ENCODE measurements at places on chromosomes 1 and 21. TPM values are rescaled to one million over a fixed set of nuclear protein-coding genes. Genes with fewer than 3 reads are reported as not detected.

- no peak for DNase-seq
Observed at GRCh38 chr1:18200136-18200717, 92.6 kb downstream of the IGSF21 start.

GRCh38 chr1:8562881-8563865 is 245.3 kb downstream of the SLC45A1 start:
- DNase-seq = no peak

DNA sequence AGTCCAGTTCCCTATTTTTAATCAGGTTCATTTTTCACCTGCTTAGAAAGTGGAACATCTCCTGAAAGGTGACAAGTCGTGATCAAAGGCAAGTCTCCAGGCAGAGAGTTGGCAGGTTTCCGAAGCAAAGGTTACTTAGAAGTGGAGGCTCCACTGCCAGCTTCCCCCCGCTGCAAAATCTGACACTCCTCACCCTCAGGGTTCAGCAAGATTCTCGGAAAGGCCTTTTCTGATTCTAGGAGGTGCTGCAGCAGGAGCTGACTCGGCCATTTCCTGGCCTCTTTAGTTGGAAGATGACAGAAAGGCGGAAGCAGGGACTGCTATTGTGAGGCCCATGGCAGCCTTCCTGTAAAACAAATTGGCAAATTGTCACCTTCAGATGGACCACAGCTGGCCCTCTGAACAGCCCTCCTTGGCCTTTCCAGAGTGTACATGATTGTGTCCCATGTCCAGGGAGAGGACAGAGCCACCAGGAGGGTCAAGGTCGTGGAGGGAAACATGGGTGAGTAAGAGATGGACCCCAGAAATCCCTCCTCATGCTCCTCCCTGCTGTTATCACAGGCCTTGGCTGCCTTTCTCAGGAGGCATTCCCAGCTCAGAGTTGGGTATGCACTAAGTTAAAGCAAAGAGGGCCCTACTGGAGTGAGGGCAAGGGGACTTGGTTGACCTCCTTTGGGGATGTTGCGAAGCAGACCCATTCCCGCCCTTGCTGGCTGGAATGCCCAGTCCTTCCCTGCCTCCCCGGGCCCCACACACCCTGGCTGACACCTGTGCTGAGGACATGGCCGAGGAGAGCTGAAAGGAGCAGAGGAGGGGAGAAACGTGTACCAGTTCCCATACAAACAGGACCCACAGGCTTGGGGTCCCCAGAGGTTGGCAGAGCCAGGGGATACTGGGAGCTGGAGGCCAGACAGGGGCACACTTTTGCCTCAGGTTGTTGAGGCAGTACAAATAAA is 115.5 kb upstream of the IRF2BP2 start:
- peak; percentile 73 for DNase-seq

GRCh38 chr1:87872189-87872588 is 543.5 kb downstream of the LMO4 start:
- no peak for DNase-seq

DNA sequence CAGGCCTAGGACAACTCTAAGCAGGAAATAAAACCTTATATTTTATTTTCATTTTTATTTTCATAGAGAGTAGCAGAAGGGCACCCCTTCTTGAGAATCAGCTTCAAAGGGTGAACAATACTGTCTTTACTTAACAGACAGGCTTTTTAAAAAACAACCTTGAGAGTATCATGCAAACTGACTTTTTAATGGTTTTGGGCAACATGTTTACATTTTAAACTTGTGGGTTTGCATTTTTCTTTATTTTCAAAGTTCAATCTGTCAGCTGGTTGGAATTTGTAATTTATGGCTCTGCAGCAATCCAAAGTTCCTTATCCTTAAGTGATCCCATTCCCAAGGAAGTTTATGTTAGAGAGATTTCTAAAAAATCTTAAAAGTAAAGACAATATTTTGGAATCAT is 392.3 kb upstream of the ADAMTS5 start:
- DNase-seq = no peak

DNA sequence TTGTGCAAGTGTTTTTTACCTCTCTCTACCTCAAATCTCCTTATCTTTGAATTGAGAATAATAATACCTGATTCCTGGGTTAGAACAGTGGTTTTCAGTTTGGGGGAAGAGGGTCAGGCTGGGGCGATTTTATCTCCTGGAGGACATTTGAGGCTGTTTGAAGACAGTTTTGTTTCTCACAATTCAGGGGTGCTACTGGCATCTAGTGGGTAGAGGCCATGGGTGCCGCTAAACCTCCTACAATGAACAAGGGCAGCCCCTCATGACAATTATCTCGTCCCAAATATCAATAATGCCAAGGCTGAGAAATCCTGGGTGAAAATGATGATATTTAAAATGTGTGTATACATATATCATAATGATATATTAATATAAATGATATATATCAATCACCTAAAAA is 139.1 kb upstream of the USH2A start:
- no peak for DNase-seq

DNA sequence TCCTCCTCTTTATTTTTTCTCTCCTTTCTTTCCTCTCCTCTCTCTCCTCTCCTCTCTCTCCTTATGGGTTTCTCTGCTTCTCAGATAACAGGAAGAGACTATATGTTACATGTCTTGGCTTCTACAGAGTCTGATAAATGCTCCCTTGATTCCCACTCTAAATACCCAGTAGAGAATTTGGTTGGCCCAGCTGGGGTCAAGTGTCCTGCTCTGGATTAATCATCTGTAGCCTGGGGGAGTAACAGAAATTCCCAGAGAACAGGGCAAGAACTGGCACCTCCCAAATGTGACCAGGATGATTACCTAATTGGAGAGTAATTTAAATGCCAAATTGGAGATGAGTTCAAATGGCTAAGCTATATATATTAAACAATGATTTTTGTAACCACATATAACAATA is 146.1 kb upstream of the LMO4 start:
- no peak for DNase-seq

DNA sequence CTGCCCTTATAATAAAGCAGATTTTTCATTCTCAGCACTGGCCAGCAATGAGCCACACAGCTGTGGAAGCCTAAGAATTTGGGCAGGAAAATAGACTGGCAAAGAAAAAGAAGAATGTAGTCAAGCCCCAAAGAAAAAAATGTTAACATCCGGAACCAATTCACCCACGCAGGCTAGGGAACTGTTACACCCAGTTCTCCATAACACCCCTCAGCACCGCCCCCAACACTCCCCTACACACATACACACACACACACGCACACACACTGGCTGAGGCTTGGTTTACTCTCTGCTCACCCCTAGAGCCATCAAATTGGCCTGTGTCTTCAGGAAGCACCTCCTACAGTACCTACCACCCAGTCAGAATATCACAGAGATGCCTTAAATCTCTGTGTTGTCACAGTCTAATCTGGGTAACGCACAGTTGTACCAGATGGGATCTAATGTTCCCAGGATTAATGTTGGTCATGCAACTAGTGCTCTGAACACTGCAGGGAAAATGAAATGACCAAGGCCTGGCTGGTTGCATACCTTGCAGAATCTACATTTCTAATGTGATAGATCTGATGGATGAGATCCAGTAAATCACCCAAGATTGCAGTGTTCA is 14.5 kb downstream of the TBX15 start:
- DNase-seq = no peak

- no peak for DNase-seq
Observed at GRCh38 chr21:34621434-34622350, 6.8 kb upstream of the RCAN1 start.

DNA sequence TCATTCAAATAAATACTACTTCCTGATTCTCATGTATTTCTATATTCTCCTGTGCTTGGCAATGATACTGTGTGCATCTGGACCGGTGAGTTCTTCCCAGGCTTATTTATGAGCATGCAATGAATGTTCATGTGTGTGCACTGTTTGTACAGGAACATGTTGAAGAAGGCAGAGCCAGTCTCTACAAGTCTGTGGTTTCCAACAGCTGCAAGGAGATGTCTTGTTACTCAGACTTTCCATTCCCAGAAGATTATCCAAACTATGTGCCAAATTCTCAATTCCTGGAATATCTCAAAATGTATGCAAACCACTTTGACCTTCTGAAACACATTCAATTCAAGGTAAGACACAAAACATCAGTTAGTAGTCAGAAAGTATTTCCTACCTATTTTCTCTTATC is 19.1 kb downstream of the FMO1 start:
- no peak for DNase-seq

- no peak for DNase-seq
Observed at GRCh38 chr1:170674986-170675385, 11.1 kb downstream of the PRRX1 start.

- no peak for DNase-seq
Observed at GRCh38 chr1:110056776-110057175, 13.7 kb downstream of the ALX3 start.

DNA sequence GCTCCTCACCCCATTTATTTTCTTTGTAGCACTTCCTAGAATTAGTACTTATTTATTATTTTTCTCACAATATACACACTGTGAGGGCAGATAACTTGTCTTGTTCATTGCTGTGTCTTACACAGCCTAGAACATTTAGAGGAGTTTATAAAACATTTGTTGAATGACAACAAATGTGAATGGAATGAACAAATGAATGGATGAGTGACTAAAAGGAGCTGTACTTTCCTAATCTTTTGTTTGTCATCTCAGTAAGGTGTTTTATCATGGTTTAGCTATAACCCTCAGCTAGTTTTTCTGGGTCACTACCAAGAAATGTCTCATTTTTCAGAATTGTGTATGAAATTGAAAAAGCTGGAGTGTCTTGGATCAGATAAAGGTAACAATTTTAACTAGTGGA is 239.3 kb upstream of the KCNK2 start:
- no peak for DNase-seq

DNA sequence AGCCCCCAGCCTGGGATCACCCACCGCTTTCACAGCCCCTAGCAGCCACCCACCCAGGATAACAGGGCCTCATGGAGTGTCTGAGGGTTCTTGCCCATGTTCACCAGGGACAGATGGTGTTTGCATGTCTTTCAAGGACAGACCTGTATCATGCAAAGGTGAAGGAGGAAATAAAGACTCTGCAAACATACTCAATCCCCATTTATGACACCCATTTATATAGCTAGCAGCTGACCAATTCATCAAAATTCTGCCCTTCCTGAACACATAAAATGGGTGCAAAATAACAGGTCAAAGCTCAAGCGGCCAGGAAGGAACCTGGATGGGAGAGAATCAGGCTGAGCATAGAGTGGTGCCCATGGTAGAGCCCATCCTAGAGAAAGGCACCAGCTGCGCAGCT is 32.8 kb upstream of the LYPD8 start:
- DNase-seq = no peak

- no peak for DNase-seq
Observed at GRCh38 chr1:117271959-117272358, 61.2 kb upstream of the VTCN1 start.

DNA sequence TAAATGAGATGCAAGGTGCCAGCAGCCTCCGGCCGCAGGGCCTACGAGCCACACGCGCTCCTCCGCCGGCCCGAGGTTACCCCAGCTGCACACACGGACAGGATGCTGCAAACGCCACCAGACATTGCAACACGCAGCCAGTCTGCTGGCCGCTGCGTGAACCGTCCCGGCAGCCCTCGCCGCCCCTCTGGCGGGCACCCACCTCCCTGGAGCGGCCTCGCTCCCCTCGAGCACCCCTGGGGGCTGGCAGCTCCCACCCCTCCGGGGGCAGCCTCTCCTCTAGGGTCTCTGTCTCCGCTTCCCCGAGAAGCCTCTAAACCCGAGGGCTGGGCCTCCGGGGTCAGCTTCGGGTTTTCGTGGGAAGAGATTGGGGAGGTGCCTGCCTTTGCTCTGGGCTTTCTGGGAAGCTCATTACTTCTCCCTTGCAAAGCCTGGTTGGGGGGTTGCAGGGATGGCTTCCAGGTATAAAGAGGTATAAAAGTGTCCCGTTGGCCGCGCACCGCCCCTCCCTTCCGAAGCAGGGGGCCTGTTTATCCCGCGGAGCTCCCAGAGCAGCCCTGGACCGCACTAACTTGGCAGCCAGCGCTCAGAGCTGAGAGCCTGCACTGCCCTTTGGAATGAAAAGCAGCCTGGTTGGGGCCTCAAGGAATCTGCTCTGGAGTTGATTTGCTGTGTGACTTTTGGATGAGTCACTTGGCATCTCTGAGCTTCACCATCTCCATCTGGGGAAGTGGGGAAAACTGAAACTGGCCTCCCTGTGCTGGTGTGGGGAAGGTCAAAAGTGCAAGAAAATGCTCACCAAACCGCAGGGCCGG is 21.8 kb downstream of the DHRS3 start:
- DNase-seq = peak; percentile 63

DNA sequence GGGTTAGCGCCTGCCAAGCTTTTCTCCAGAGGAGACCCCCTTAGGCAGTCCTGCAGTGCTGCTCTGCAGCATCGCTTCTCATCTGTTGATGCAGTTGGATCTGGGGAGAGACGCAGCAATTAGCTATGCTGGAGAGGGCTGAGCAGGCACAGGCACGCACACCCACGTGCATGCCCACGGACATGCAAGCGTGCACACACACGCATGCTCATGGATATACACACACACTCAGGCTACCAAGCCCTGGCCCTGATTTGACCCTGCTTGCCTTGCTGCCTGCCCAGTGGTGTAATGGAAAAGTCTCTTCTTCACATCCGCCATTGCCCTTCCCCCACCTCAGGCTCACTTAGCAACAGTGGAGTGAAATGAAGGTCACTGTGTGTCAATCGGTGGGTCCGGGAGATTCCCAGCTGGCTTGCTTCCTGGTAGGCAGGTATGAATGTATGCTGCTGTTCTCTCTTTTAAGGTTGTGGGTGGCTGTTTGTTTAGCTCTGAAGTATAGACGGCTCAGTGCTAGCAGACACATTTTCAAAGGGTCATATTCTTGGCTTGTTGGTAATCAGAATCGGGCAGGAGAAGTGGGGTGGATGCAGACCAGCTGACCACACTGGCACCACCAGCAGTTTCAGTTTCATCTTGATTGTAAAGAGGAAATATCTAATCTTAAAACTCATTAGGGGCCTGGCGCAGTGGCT is 9.5 kb downstream of the ATP1B1 start:
- no peak for DNase-seq

DNA sequence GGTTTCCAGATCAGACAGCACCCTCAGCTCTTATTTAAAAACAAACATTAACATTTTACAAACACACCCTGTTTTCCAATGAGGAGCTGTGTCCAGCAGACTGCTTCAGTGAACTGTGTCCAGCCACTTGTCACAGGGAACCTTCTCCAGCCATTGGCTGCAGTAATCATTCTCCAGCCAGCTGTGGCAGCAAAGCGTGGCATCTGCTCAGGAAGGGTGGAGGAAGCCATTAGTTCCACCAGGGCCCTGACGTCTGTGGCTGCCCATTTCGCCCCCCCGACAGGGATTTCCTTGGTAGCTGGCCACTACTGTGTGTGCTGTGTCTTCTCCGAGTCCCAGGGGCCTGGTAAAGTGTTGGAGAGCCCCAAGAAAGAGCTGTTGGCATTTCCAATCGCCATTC is 62.9 kb upstream of the SELENON start:
- DNase-seq = no peak

DNA sequence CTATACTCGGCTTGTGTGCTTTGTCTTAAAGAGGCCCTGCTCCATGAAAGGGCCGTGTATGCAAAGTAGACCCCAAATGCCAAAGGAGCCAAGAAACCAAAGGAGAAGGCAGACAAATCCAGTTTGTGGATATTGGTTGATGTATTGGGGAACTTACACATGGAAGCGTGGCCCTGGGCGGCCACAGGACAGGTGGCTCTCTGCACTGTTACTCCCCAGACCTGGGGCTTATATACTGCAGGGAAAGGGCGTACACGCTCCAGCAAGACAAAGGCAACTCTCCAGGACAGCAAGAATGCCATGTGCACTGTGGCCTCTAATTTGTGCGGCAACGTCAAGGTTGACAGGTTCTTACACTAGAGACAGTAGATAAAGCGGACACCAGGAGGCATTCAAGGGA is 24.8 kb downstream of the RSPH1 start:
- no peak for DNase-seq

The RPE65 gene
- not detected for total RNA-seq

The LCE6A gene
- not detected for total RNA-seq

The BATF3 gene
- total RNA-seq = 14.0 TPM

The CD101 gene
- 1.3 TPM for total RNA-seq

The VAV3 gene
- 1.8 TPM for total RNA-seq

Measured in activated naive CD4-positive, alpha-beta T cell treated with anti-CD3 and anti-CD28 coated beads, Interleukin-2, amount 50 U/mL, for 72 hours (primary cell).